ENCODE measurements at places on chromosomes 7 and 10.

GRCh38 chr7:124716894-124717293 is 48.7 kb downstream of the GPR37 start:
- no peak for DNase-seq

GRCh38 chr7:1301054-1301881 is 68.6 kb downstream of the UNCX start:
- no peak for DNase-seq

GRCh38 chr7:50908628-50909290 is 126.1 kb upstream of the GRB10 start:
- no peak for DNase-seq

DNA sequence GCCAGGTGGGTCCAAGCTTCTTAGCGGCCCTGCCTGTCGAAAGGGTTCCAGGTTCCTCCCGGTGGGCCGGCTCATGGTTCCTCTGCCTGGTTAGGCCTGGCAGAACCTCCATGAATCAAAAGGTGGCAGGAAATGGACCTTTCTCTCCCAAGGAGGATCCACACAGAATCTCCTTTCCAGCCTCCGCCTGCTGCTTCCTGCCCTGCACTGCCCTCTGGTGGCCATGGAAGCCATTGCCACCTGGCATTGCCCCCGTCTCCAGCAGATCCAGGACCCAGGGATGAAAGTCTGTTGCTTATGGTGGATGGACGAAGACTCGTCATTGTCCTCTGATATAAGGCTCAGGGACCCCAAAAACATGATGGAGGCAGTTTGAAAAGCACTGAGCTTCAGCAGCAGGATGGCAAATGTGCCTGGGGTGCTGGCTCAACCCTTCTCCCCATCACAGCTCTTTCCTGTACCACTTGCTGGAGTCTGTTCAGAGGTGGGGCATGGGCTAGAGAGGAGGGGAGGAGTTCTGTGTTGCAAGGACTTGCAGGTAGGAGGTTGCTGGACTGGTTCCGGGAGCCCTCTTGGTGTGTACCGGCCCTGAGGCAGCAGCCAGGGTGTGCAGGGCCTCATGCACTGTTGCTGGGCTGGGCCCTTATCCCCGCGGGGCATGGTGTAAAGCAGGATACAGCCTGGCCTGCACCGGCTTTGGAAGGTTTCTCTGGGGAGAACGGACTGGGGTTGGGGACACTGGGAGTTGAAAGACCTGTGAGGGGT is 11.3 kb upstream of the INMT start:
- no peak for DNase-seq

GRCh38 chr10:7045891-7046599 is 364.8 kb downstream of the SFMBT2 start:
- DNase-seq = no peak

- DNase-seq = no peak
These were observed 584 bp upstream of the RUNDC3B start for GRCh38 chr7:87627634-87627994.

GRCh38 chr10:47440207-47440606 is 43.7 kb downstream of the ANXA8 start:
- DNase-seq = no peak

DNA sequence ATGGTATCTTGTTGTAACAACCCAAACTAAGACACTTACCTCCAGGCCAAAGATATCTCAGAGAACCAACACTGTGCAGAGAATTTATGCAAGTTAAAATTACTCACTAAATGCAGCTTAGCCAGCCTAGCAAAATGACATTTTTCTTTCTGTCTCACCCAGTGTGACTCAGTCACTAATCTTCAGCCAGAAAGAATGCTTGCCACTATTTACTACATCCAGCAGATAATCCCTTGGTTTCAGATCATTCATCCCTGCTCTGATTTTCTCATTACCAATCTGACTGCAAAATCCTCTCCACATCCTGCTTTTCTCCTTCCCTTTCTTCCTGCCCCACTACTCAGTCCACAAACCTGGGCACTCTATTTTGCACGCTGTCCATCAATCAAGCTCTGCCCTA is 93.5 kb upstream of the NEBL start:
- no peak for DNase-seq

DNA sequence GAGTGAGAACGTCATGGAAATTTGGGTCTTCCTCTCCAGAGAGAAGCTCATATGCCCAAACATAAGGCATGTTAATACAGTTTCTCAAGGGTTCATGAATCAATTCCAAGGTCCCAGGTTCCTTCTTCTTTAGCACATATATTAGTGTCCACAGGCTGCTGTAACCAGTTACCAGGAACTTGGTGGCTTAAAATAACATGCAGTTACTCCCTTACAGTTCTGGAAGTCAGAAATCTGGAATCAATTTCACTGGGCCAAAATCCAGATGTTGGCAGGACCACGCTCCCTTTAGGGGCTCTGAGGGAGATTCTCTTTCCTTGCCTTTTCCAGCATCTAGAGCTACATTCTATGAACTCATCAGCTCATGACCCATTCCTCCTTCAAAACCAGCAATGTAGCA is 64.8 kb downstream of the MRC1 start:
- DNase-seq = no peak

DNA sequence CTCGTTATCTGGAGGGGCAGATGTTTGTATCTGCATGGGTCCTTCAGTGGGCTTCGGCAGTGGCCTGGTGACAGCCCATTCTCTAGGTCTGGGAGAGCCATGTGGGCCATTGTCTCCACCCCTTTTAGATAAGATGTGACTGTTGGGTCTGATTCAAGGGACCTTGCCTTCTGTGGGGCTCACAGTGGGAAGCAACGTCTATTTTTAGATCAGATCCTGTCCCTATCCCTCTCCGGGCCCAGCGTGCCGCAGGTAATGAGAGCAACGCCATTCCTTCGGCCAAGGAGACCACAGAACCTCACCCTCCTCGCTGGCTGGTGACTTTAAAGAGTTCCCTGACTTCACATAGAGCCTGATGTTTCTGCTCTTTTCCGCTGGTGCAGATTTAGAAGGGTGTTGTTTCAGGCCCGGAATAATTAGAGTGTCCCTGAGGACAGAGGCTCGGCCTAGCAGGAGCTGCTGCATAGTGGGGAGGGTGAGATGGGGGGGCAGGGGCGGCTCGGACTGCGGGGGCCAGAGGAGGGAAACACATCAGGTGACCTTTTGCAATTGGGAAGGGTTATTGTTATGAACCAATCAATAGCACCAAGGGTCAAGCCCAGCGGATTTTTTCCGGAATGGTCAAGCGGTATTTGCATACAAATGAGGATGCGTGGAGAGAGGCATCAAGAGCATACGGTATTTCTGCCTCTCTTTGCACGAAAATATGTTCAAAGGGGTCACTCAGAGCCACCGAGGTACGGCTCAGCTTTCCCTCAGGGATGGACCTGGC is 503.0 kb upstream of the FOXK1 start:
- no peak for DNase-seq

DNA sequence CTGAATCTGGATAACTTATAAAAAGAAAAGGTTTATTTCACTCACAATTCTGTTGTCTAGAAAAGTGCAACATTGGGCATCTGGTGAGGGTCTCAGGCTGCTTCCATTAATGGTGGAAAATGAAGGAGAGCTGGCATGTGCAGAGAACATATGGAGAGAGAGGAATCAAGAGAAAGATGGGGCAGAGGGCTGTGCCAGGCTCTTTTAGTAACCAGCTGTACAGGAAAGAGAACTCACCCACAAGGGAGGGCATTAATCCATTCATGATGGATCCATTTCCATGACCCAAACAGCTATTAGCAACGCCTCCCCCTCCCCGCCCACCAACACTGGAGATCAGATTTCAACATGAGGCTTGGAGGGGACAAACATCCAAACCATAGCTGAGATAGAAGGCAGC is 61.7 kb upstream of the LYZL1 start:
- DNase-seq = no peak

- DNase-seq = no peak
These were observed 123.6 kb upstream of the SFMBT2 start for GRCh38 chr10:7534480-7534852.

GRCh38 chr7:142670511-142670910 is 78.8 kb upstream of the PRSS1 start:
- no peak for DNase-seq
